ENCODE measurements at places on chromosomes 12 and 14.

DNA sequence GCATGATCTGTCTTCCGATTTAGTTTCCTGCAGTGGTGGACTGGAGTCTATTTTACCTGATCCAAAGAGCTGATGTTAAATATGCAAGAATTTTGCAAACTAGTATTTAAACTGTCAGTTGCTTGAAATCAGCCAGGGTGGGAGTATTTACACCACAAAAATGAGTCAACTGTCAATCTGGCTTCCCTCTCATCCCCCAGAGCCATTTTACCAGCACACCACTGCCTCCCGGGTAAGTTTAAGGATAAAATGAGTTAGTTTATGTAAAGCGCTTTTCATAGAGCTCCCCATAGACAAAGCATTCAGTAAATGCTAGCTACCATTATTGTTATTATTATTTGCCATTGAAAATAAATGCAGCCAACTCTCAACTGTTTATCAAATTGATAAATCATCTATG is 106.3 kb upstream of the FRMD6 start:
- H3K4me3 ChIP-seq, result no peak overlapping the region
- no peaks in the 10 kb centered on the region for H3K36me3 ChIP-seq
- H3K27ac ChIP-seq, result no peak overlapping the region
- peaks cover 23% of the 10 kb centered on the region for H3K4me1 ChIP-seq

DNA sequence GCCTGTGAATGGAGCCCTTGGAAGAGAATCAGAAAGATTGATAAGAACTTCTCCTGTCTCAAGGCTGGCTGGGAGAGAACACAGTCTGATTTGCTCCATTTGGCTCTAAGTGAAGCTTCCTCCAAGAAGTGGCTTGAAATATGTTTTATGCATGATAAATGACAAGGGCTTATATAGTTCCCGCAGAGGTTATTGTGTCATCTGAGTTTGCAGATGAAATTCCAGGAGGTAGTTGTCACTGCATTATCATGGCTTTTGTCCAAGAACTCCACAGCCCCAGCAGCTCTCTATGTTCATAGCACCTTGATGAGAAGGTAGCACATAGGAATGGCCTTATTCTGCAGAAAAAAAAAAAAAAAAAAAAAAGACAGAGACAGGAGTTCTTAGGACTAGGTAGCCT is 108.5 kb downstream of the DACT1 start:
- DNase-seq, result no peak
- no peaks in the 10 kb centered on the region for H3K36me3 ChIP-seq
- no peak overlapping the region for H3K4me3 ChIP-seq
- peaks cover 13% of the 10 kb centered on the region for H3K4me1 ChIP-seq

- H3K27me3 ChIP-seq, result no peaks in the 10 kb centered on the region
- no peak overlapping the region for H3K4me3 ChIP-seq
- no peak overlapping the region for H3K27ac ChIP-seq
These were observed 80.5 kb upstream of the ZFP36L1 start for GRCh38 chr14:68873376-68873775.

- peaks cover 4% of the 10 kb centered on the region for H3K4me1 ChIP-seq
- H3K4me3 ChIP-seq, result no peak overlapping the region
- DNase-seq, result no peak
- H3K27me3 ChIP-seq, result peaks cover 6% of the 10 kb centered on the region
- no peak overlapping the region for H3K27ac ChIP-seq
- H3K36me3 ChIP-seq, result no peaks in the 10 kb centered on the region
These were observed 5.5 kb upstream of the G2E3 start for GRCh38 chr14:30553311-30553989.

GRCh38 chr12:559906-560455 is 100.2 kb downstream of the B4GALNT3 start:
- peaks cover 51% of the 10 kb centered on the region for H3K4me1 ChIP-seq
- peak overlapping the region; percentile 85 for H3K27ac ChIP-seq
- no peaks in the 10 kb centered on the region for H3K27me3 ChIP-seq
- no peak for DNase-seq

GRCh38 chr12:90953956-90954421 is 987 bp downstream of the CCER1 start:
- no peaks in the 10 kb centered on the region for H3K4me1 ChIP-seq
- H3K36me3 ChIP-seq, result no peaks in the 10 kb centered on the region
- no peaks in the 10 kb centered on the region for H3K27me3 ChIP-seq
- no peak overlapping the region for H3K4me3 ChIP-seq

GRCh38 chr14:50093496-50093895 is 22.9 kb downstream of the VCPKMT start:
- H3K4me3 ChIP-seq, result no peak overlapping the region
- DNase-seq, result no peak

DNA sequence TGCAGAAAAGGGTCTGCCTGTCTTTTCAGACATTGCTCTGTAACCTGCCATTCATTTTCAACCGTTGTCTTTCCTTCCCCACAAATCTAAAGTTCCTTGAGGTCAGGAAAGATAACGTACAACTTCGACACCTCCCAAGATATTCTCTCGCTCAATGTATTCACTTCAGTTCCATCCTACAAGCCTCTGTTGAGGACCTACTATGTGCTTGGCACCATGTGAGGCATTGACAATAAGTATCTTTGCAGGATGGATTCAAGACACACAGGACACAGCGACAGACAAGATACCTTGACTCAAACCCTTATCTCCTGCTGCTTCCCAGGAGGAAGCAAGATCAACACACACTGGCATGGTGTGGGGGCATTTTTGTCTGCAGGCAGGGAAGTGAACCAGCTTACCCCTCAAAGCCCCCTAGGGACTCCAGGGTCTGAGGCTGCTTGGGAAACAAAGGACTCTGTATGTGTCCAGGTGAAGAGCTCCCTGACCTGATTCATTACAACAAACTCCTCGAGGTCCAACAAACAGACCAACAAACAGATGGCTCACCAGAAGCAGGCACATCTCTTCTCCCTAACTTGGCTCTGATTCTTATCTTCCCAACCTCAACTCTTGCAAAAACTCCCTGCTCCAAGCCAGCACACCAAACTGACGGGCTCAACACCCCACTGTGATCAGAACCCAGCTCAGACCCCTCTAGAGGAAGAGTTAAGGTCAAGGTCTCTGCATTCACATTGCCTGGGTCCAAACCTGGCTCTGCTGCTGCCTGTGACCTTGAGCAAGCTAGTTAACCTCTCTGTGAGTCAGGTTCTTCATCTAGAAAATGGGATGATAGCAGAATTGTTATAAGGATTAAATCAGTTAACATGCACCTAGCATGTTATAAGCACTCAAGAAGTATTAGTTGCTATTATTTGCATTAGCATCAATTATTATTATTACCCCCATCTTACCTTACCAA is 6.3 kb downstream of the NUAK1 start:
- no peaks in the 10 kb centered on the region for H3K36me3 ChIP-seq
- H3K27ac ChIP-seq, result no peak overlapping the region
- no peak overlapping the region for H3K4me3 ChIP-seq
- H3K4me1 ChIP-seq, result peaks cover 75% of the 10 kb centered on the region

DNA sequence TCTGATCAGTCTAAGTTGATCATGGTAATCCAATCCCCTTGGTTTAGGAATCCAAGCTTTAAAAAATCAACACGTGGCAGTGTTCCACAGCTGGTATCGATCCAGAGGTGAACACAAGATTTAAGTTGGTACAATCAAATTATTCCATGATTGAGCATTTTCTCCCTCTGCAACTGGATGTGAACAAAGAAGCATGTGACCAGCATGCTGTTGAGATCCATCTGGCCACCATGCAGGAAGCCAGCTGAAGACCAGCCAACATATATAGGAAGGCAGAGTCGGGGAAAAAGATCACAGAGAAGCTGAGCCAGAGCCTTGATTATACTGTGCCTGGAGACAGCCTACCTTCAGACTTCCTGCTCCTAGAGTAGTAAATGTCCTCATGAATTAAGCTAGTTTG is 158.3 kb downstream of the SEC23A start:
- H3K4me1 ChIP-seq, result no peaks in the 10 kb centered on the region
- no peak for DNase-seq
- H3K27ac ChIP-seq, result no peak overlapping the region
- H3K36me3 ChIP-seq, result no peaks in the 10 kb centered on the region
- H3K4me3 ChIP-seq, result no peak overlapping the region

DNA sequence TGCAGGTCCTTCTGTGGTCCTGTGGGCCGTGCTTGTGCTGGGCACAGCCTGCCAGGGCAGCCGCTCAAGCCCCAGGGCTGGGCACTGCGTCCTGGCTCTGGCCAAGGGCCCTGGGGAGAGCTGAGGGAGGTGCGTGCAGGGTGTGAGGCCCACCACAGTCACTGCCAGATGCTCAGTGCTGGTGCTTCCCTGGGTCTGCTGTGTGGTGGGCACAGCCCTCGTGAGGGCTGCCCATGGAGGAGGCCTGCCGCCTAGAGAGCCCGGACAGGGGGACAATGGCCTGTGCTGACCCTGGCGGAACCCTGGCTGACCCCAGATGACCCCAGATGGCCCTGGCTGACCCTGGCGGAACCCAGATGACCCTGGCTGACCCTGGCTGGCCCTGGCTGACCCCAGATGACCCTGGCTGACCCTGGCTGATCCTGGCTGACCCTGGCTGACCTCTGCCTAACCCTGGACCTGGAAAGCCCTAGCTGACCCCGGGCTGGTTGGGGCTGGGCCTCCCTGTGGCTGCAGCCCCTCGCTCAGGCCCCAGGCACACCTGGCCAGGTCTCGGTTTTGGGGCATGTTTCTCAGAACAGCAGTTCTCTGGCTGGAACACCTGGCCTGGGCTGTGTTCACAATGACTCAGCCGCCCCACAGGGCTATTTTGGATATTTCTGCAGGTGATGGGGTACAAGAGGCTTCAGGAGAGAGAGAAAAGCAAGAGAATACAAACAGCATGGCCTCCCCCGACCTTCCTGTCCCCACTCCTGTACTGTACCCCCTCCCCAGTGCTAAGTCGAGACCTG is 55.4 kb downstream of the TMEM121 start:
- H3K27ac ChIP-seq, result no peak overlapping the region
- no peak for DNase-seq
- no peaks in the 10 kb centered on the region for H3K4me1 ChIP-seq
- no peak overlapping the region for H3K4me3 ChIP-seq
- H3K27me3 ChIP-seq, result no peaks in the 10 kb centered on the region

- no peaks in the 10 kb centered on the region for H3K4me1 ChIP-seq
- H3K27ac ChIP-seq, result no peak overlapping the region
- peaks cover 31% of the 10 kb centered on the region for H3K27me3 ChIP-seq
- DNase-seq, result no peak
- H3K36me3 ChIP-seq, result no peaks in the 10 kb centered on the region
- no peak overlapping the region for H3K4me3 ChIP-seq
These were observed 8.6 kb upstream of the KRT8 start for GRCh38 chr12:52913431-52913821.

- H3K27ac ChIP-seq, result no peak overlapping the region
- H3K36me3 ChIP-seq, result no peaks in the 10 kb centered on the region
- H3K27me3 ChIP-seq, result no peaks in the 10 kb centered on the region
- peaks cover 9% of the 10 kb centered on the region for H3K4me1 ChIP-seq
These were observed 172.9 kb downstream of the ZFP36L1 start for GRCh38 chr14:68619790-68620574.

DNA sequence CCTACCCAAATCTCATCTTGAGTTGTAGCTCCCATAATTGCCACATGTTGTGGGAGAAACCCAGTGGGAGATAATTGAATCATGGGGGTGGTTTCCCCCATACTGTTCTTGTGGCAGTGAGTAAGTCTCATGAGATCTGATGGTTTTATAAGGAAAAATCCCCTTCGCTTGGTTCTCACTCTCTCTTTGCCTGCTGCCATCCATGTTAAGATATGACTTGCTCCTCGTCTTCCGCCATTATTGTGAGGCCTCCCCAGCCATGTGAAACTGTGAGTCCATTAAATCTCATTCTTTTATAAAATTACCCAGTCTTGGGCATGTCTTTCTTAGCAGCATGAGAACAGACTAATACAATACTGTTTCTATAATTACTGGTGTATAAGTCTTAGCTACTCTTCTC is 6.5 kb upstream of the BCAT1 start:
- no peak for DNase-seq
- H3K4me3 ChIP-seq, result no peak overlapping the region
- H3K4me1 ChIP-seq, result no peaks in the 10 kb centered on the region
- no peaks in the 10 kb centered on the region for H3K27me3 ChIP-seq
- H3K27ac ChIP-seq, result no peak overlapping the region

GRCh38 chr12:110741341-110742095 is 1.2 kb downstream of the PPP1CC start:
- peak overlapping the region; percentile 86 for H3K4me3 ChIP-seq
- H3K27me3 ChIP-seq, result no peaks in the 10 kb centered on the region
- H3K27ac ChIP-seq, result peak overlapping the region; percentile 90
- H3K36me3 ChIP-seq, result no peaks in the 10 kb centered on the region

DNA sequence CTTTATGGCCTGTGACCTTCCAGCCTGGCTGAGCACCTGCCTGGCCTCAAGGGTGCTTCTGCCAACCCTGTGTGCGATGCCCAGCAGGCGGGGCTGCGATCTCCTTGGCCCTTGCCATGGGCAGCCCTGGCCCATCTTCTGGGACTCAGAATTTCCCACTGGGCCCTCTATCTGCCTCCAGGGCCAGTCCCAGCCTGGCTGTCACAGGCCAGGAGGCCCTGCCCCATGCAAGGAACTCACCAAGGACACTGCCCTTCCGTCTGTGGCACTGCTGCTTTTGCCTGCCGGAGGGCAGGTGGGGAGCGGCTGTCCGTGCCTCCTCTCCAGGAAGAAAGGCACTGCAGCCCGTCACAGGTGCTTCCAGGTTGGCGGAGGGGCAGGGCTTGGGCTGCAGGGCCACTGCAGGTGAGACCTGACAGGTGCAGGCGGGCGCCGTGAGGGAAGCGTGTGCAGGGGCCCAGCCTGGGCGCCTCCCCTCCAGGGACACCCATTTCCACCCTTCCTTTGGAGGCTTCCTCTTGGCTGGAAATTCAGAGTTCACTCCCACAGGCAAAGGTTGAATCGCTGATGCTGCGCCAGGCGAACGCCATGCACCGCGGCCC is 177.8 kb downstream of the KIF26A start:
- no peaks in the 10 kb centered on the region for H3K36me3 ChIP-seq
- no peak overlapping the region for H3K27ac ChIP-seq
- peaks cover 28% of the 10 kb centered on the region for H3K27me3 ChIP-seq
- no peak overlapping the region for H3K4me3 ChIP-seq

DNA sequence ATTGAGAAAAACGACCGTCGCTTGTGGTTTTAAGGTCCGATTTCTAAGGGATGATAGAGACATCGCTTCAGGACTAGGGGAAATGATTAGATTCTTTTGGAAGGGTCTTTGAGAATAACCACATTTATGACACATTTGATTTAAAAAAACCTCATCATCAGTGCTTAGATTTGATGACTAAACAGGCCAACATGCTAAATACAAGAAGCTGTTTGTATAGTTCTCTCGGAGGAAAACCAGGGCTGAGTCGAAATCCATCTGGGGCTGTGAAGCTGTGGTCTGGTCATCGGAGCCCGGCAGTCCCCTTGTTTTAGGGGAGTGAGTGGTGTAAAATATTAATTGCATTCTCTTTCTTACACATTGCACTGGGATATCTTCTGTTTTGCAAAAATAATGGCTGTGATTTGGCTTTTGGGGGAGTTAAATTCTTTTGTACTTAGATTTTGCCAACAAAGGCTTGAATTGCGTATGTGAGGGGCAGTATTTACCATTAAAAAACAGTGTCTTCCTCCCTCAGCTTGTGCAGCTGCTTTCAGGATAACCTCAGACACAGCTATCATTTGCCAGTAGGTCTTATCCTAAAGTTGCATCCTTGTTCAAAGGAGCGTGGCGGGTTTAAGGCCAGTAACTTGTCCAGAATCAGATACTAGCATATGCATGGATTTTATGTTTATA is 550 bp downstream of the GNG2 start:
- H3K27me3 ChIP-seq, result no peaks in the 10 kb centered on the region
- H3K27ac ChIP-seq, result peak overlapping the region; percentile 67
- H3K36me3 ChIP-seq, result no peaks in the 10 kb centered on the region
- peaks cover 19% of the 10 kb centered on the region for H3K4me1 ChIP-seq
- no peak for DNase-seq

Measured in suprapubic skin (tissue), 4 donors.